ENCODE measurements at places on chromosomes 3 and 15.

GRCh38 chr3:68483601-68484000 lies 448.7 kb downstream of the TAFA4 start:
- no peak for DNase-seq

DNA sequence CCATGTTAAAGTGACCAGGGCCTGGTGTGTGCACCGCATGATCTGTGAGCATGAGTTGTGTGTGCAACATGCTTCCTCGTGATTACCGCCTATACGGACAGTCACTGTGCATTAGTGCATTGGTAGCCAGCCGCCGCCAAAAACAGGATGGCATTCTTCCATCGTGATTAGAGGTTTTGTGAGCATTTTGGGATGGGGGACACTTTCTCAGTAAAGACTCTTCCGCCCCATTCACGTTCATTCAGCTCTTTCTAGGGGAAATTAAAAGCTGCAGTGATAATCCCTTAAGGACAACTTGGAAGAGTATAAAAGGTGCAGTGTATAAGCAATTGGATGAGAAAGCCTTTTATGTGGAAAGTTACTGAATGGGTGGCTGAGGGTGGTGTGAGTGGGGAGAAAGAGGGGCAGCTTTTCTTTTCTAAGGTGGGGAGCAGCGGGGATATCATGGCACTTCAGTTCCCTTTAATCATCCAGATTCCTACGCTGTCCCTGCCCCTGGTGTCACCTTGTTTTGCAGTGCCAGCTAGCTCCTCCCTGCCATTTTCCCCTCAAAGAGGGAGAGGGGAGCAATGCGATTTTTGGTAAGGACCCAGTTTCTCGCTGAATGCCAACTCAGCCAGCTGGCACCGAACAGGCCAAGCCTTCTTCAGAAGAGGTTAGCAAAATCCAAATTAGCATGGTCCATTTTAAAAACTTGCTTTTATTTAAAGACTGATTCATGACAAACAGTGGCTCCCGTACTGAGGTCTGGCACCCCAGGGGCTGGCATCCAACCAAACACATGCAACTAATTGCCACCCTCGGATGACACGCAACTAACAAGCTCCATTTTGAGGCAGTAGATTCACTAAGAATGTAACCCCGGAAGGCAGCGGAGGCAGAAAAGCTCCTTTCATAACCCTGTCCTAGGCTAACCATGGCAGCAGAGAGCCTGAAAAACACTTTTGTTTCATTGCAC lies 447.8 kb downstream of the FHIT start:
- DNase-seq: no peak

GRCh38 chr15:68818066-68818768 lies 2.5 kb downstream of the ANP32A start:
- DNase-seq: peak; percentile 79

- no peak for DNase-seq
Measured at GRCh38 chr15:85630311-85630710, 164.4 kb downstream of the KLHL25 start.

- DNase-seq: no peak
Measured at GRCh38 chr3:120440001-120440703, 10.6 kb downstream of the FSTL1 start.

- no peak for DNase-seq
Measured at GRCh38 chr15:76483018-76483417, 146.4 kb downstream of the ISL2 start.

DNA sequence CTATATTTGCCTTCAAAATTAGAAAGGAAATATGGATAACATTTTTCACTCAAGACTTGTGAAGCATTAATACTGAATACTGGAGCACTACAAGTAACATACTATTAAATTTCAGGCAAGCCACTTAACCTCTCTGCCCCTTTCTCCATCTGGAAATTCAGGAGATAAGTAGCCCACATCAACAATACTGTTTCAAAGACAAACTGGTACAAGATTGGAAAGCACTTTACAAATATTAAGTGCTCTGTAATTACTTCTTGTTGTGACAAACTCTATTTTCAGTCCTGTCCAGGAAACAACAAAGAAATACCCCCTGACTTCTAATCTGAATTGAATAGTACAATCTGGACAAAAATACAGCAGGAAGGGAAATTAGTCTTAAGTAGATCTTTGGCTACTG lies 49.3 kb downstream of the TMEM212 start:
- no peak for DNase-seq

GRCh38 chr3:10279384-10280176 lies 13.2 kb downstream of the GHRL start:
- DNase-seq: no peak

GRCh38 chr15:38028869-38029268 lies 94.4 kb downstream of the TMCO5A start:
- no peak for DNase-seq

DNA sequence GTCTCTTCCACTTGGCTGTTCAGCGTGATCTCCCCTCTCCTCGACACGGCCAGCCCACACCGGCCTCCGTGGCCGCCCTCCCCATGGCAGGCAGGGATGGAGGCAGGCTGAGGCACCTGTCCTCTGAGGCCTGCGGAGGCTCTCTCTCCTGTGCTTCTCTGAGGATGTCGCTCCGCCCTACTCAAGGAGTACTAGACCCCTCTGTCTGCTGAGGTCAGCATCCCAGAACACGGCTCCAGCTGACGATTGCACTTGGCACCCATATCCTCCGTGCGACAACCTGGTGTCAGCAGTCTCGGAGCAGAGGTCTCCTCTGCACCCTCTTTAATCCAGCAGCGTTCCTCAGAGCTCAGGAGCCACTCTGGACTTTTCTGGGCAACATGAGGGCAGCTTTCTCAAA lies 322.6 kb downstream of the OCA2 start:
- no peak for DNase-seq

- DNase-seq: no peak
Measured at GRCh38 chr3:47428662-47429061, 47.1 kb downstream of the SCAP start.

GRCh38 chr3:23055733-23056376 lies 147.3 kb upstream of the UBE2E2 start:
- peak; percentile 1 for DNase-seq

DNA sequence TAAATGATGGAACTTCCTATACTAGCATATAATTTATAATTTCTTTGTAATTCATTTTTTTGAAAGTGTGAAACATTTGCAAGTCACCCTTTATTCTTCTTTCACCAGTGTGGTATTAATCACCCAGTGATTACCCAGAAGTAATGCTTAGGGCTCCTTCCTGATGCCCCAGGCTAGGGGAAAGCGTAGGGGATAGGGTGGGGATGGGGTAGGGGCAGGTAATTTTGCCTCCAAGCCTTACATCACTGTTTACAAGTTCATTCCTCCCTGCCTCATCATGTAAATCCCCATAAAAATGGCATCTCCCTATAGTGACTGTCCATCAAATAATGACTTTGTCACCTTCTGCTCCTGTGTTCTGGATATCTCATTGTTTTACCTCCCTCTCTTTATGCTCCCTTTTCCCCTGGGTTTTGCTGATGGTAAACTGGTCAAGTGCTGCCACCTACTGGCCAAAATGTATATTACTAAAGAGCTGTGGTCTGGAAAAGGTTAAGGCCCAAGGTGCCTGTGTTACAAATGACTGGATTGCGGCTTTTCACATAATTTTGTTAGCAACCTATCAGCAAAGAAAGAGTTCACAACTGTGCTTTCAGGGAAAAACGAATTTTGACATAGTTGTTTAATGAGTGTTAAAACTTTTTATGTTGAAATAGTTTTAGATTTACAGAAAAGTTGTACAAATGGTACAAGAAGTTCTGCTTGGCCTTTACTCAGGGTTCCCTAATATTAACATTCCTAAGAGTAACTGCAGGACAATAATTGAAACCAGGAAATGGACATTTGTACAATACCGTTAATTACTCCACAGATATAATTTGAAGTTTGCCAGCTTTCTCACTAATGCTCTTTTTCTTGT lies 54.7 kb downstream of the ONECUT1 start:
- peak; percentile 52 for DNase-seq

DNA sequence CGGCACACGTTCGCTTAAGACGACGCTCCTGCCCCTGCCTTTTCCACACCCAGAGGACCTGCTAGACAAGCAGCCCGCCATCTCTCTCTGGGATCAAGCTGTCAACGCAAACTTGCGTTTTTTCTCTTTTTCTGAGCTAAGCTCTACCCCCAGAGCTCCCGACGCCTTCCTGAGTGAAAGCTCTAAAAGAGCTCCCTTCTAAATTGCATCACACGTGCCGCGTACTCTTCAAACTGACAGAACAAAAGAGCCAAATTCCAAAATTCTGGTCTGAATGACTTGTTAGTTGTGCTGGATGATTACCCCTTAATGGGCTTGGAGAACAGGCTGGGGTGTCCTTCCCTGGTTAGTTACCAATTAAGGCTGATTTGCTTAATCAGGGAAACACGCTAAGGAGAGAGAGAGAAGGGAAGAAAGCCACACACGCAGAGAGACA lies 81.2 kb downstream of the MDFIC2 start:
- DNase-seq: no peak

- no peak for DNase-seq
Measured at GRCh38 chr3:59308001-59308400, 258.2 kb upstream of the CFAP20DC start.

GRCh38 chr3:124396339-124396950 lies 333.8 kb upstream of the UMPS start:
- no peak for DNase-seq

- DNase-seq: no peak
Measured at GRCh38 chr3:10778492-10779292, 37.3 kb upstream of the SLC6A11 start.

- DNase-seq: no peak
Measured at GRCh38 chr3:129940086-129940485, 34.4 kb upstream of the TRH start.

- no peak for DNase-seq
Measured at GRCh38 chr3:183180784-183181295, 18.3 kb upstream of the LAMP3 start.

GRCh38 chr15:21260966-21261395 lies 179.3 kb downstream of the POTEB3 start:
- no peak for DNase-seq

GRCh38 chr3:17231537-17232261 lies 346.9 kb downstream of the PLCL2 start:
- DNase-seq: no peak

- DNase-seq: no peak
Measured at GRCh38 chr3:70426071-70426470, 113.6 kb upstream of the MDFIC2 start.

GRCh38 chr3:193946945-193947344 lies 189.0 kb upstream of the HES1 start:
- DNase-seq: no peak

DNA sequence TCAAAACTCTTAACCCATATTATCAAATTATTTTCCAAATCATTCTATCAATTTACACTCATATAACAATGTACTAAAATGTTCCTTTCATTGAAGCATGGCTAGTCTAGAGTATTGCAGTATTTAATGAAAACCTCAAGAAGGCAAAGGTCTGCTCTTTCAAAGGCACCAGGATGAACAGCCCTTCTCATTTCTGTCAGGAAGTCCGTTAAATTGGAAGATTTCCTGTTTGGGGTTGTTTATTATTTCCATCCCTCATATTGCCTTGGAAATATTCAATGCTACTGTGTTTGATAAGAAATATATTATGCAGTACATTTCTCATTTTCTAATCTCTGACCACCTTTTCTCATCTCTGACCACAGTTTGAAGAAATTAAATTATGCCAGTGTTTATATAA lies 25.1 kb downstream of the ACKR4 start:
- DNase-seq: no peak

DNA sequence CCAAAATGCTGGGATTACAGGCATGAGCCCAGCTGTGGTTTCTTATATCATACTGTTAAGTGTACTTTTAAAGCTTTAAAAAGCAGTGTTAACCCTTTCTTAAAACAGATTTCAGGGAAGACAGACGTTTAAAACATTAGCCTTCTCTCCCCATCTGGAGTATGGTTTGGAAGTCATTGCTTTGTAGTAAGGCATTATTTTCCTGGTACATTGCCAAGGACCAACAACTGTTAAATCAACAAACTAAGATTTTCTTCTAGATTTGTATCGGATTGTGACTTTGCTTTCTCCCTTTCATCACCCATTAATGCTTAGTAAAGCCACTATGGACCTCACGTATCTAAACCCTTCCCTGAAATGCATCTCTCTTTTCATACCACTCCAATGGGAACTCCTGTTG lies 50.5 kb downstream of the UBE2E1 start:
- DNase-seq: no peak

DNA sequence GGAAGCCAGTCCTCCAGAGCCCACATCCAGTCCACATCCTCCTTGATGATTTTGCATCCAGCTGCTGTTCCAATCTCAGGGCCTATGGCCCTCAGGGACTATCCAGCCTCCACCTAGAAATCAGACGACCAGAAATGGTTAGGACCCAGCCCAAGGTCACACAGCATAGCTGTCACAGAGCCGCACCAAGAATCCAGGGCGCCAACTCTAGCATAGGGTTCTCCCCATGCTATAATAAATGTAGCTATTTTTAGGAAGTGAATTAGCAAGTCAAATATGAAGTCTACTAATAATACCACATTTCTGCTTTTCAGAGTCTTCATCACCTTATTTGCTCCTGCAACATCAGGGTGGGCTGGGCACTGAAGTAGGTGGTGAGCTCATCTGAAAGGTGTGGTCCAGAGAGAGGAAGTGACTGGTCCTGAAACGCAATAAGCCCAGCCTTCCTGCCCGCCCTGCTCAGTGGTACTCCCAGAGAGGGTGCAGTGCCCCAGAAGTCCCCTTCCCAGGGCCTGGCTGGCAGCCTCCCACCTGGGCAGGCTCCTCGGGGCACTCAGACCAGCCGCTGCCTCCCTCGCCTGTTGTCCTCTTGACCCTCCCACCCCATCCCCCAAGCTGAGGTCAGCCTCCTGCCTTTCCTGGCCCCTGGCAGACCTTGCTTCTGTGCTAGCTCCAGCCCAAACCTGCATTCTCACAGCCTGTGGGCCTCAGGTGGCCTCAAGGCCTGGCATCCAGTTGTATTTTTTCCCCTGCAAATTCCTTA lies 17.6 kb upstream of the CYP11A1 start:
- no peak for DNase-seq

GRCh38 chr3:134307425-134307824 lies 56.8 kb upstream of the RYK start:
- DNase-seq: no peak

- DNase-seq: peak; percentile 82
Measured at GRCh38 chr3:50194128-50194902, 2.9 kb downstream of the GNAT1 start.

- no peak for DNase-seq
Measured at GRCh38 chr3:120649830-120650233, 32.2 kb downstream of the HGD start.

- no peak for DNase-seq
Measured at GRCh38 chr15:62280625-62281024, 115.5 kb upstream of the C2CD4B start.

DNA sequence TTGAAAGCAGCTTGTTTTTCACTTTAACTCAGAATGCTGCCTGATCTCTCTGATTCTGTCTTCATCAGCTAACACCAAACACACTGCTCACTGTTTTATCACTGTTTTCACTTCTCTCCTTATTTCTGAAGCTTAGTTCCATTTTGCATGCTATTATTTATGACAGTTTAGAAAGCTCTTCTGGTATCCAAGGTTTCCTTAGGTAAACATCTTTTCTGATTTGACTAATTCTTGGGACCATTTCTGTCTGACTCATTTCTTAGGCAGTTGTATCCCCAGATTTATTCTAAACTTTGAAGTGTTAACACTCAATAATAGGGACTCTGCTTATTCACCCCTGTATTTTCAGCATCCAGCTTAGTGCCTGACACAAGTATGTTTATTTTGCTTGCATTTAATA lies 167.7 kb downstream of the BCHE start:
- no peak for DNase-seq

Measured in stimulated activated naive CD4-positive, alpha-beta T cell (primary cell).